ENCODE measurements at places on chromosomes 1 and 21.

- no peak for DNase-seq
These were observed 147.8 kb upstream of the MAP1LC3C start for GRCh38 chr1:242146652-242147051.

DNA sequence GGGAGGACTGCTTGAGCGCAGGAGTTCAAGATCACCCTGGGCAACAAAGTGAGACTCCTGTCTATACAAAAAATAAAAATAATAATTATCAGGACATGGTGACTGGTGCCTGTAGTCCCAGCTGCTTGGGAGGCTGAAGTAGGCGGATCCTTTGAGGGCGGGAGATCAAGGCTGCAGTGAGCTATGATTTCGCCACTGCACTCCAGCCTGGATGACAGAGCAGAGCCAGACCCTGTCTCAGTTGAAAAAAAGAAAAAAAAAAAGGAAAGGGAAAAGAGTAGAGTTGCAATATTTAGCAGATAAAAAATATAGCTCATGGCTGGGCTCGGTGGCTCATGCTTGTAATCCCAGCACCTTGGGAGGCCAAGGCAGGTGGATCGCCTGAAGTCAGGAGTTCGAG lies 3.3 kb upstream of the S1PR1 start:
- no peak for DNase-seq

DNA sequence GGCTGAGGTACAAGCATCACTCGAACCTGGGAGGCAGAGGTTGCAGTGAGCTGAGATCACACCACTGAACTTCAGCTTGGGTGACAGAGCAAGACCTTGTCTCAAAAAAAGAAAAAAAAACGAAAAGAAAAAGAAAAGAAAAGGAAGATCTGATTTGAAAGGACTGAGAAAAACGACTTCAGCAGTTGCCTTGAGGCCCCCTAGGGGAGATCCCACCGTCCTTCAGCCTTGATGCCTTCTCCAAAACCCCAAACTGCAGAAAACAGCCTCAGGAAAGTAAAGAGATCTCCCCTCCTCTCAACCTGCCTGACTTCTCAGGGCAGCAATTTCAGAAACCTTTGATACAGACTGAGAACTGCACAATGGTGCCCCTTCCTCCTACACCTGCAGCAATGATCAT lies 50.9 kb upstream of the BCAR3 start:
- no peak for DNase-seq

- DNase-seq = no peak
These were observed 10.9 kb downstream of the IER5 start for GRCh38 chr1:181099152-181100014.

DNA sequence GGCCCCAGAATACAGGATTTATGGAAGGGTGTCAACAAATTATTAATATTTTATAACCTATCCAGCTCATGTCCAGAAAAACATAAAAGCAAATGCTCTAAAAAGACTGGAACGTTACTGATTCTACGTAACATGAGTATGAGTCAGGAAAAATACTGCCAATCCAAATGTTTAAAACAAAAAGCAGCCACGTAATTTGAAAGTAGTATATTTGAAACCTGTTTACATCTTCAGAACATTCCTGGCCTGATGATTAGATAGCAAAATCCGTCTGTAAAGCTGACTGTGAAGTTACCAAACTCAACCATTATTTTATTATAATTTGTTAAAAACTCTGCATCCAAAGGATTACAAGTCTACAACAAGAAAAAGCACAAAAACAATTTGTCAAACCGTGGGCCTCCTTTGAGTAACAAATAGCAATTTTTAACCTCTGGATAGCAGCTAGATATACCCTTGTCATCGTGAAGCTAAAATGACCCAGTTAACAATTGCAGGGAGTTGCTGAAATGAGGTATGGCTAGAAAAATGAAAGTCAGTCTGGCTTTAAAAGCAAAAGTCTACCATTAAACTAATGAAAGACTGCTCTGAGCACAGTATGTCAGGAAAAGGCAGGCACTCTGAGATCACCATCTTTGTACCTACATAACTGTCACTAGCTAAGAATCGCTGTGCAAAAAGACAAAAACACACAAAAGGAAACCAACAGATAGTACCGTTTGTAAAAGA lies 1.2 kb downstream of the UBR4 start:
- no peak for DNase-seq

DNA sequence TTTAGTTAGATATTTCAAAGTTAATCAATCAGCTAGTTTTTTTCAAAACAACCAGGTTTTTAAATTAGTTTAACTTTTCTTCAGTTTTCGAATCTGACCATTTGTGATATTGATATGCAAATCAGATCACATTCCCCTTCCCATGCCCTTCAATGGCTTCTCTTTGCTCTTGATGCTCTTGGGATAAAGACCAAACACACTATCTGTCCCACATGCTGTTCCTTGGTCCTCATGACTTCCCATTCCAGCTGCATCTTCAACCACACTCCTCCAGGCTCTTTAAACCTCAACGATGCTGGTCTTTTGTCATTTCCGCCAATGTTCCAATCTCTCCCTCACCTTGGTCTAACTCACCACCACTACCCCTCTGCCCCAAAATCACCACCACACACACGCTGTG lies 285.8 kb downstream of the LMX1A start:
- DNase-seq = no peak

GRCh38 chr1:65039066-65039465 lies 72.7 kb upstream of the JAK1 start:
- no peak for DNase-seq

DNA sequence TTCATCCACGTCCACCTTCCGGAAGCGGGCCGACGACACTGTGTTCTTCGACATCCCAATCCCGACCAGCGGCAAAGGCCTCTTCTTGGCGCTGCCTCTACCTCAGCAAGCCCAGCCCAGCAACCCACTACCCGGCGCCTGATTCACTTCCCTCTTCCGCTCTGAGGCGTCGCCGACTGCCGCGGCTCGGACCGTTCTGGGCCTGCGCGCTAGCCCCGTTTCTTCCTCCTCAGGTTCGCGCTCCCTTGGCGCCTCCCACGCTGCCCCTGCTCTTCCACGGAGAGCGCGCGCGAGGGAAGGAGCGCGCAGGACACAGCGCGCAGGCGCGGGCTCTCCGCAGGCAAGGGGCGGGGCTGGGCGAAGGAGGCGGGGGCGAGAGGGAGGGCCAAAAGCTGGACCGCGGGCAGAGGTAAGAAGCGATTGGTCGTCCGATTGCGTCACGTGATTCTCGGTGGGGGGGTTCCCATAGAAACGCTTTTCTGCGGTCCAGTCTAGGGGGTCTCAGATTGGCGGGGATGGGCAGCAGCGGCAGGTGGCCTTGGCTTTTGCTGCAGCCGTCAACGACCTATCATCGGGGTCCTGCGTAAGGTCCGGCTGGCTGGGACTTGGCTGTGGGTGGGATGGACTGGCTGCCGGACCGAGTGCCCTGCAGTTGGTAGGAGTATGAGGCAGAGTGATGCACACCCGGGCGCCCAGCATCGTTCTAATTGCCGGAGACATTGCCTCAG lies at the start of gene ARPC5:
Gene ARPC5 (minus strand): TSS at position 178 of the 728 bp plus-strand sequence. CDS start 124 bp downstream, at position 54.
- peak; percentile 90 for DNase-seq

DNA sequence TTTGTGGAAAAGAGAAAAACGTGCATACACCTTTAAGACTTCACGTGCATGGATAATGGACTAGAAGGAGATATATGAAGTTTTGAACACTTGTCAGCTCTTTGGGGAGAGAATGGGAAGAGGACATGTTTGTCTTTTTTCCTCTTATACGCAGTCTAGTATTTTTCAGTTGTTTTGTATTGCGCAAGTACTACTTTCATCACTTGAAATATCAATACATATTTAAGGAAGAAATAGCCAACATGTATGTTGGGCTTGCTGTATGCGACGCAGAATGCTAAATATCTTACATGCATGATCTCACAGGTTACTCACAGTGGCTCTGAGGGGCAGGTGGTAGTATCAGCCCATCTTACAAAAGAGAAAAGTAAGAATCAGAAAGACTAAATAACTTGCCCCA lies 176.5 kb upstream of the RUNX1 start:
- DNase-seq = no peak

DNA sequence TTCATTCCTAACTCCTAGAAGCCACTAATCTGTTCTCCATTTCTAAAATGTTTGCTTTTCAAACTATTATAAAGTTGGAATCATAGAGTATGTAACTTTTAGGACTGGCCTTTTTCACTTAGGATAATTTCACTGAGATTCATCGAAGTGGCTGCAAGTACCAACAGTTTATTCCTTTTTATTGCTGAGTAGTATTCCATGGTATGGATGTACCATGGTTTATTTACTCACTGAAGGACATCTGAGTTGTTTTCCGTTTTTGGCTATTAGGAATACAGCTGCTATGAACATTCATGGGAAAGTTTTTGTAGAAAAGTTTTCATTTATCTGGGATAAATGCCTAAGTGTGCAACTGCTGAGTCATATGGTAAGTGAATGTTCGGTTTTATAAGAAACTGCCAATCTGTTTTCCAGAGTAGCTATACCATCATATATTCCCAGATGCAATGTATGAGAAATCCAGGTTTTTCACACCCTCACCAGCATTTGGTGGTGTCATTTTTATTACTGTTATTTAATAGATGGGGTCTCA lies 66.3 kb downstream of the SLC27A3 start:
- DNase-seq = no peak

- no peak for DNase-seq
These were observed 100.2 kb downstream of the DPYD start for GRCh38 chr1:97820470-97821188.

DNA sequence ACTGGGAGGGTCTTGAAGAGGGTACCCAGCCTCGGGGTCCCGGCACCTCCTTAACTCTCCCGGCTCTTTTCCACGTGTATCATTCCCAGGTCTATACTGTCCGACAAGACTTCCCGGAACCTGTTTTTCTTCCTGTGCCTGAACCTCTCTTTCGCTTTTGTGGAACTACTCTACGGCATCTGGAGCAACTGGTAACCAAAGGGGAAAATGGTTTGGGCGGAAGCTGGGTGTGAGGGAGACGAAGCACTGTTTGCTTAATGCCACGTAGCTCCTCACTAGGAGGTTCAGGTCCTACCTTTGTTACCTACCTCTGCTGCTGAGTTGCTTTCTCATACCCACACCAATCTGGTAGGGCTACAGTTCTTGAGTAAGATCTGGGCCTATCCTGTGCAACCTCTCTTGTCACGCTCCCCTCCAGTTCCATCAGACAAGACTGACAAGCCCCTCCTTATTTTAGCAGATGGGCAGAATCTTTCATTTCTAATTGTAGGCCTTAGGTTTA lies 642 bp downstream of the SLC30A7 start:
- peak; percentile 39 for DNase-seq

DNA sequence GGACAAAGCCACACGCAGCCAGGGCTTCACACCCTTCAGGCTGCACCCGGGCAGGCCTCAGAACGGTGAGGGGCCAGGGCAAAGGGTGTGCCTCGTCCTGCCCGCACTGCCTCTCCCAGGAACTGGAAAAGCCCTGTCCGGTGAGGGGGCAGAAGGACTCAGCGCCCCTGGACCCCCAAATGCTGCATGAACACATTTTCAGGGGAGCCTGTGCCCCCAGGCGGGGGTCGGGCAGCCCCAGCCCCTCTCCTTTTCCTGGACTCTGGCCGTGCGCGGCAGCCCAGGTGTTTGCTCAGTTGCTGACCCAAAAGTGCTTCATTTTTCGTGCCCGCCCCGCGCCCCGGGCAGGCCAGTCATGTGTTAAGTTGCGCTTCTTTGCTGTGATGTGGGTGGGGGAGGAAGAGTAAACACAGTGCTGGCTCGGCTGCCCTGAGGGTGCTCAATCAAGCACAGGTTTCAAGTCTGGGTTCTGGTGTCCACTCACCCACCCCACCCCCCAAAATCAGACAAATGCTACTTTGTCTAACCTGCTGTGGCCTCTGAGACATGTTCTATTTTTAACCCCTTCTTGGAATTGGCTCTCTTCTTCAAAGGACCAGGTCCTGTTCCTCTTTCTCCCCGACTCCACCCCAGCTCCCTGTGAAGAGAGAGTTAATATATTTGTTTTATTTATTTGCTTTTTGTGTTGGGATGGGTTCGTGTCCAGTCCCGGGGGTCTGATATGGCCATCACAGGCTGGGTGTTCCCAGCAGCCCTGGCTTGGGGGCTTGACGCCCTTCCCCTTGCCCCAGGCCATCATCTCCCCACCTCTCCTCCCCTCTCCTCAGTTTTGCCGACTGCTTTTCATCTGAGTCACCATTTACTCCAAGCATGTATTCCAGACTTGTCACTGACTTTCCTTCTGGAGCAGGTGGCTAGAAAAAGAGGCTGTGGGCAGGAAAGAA lies 8.1 kb downstream of the PSRC1 start:
- DNase-seq = no peak

DNA sequence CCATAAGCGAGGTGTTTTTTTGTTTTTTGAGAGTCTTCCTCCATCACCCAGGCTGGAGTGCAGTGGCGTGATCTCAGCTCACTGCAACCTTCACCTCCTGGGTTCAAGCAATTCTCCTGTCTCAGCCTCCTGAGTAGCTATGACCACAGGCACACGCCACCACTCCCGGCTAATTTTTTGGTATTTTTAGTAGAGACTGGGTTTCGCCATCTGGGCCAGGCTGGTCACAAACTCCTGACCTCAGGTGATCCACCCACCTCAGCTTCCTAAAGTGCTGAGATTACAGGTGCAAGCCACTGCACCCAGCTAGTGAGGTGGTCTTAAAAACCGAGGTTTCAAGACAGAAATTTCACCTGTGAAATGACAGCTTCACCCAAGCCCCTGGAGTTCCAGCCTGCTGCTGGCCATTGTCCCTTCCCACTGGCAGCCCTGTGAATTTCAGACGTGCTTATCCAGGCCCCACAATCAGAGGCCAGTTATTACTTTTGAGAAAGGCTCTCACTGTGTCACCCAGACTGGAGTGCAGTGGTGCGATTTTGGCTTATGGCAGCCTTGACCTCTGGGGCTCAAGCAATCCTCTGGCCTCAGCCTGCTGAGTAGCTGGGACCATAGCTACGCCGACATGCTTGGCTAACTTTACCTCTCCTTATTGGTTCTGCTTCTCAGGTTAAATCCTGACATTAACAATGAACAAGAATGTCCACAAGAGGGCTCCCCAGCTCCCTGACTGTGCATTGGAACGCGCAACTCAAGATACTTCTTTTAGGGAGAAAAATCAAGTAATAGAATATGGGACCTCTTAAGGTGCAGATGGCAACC lies 19.4 kb downstream of the ENO1 start:
- DNase-seq = no peak

GRCh38 chr1:2926447-2927055 lies 94.7 kb upstream of the ACTRT2 start:
- DNase-seq = no peak

DNA sequence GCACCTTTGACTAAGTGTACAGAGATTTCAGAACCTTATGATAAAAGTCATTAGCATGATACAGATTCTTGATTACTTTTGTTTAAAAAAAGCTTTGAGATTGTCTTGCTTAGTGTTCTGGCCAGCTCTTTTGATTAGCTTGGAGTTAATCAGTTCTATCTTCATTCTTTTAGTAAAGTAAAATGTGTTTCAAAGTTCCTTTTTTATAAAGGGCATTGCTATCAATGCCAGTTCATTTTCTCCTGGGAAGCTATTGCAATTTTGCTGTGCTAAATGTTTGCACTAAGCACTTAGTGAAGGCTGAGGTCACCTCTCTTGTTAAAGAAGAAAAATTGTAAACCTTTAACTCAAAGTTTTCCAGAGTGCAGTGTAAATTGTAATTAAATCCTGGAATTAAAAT lies 946.7 kb upstream of the TMPRSS15 start:
- no peak for DNase-seq

- no peak for DNase-seq
These were observed 46.5 kb upstream of the LRRC52 start for GRCh38 chr1:165497069-165498013.

Measured in activated CD8-positive, alpha-beta memory T cell treated with anti-CD3 and anti-CD28 coated beads for 4 hours (primary cell).